Aorta (tissue), 5 donors: ENCODE measurements at places on chromosomes 12 and 14.

GRCh38 chr12:34188974-34189373, 166.7 kb downstream of the ALG10 start:
- H3K27ac ChIP-seq = no peak overlapping the region
- H3K36me3 ChIP-seq = no peaks in the 10 kb centered on the region
- no peaks in the 10 kb centered on the region for H3K4me1 ChIP-seq
- DNase-seq = no peak

GRCh38 chr14:91108941-91109611, 4.8 kb upstream of the DGLUCY start:
- no peaks in the 10 kb centered on the region for H3K27me3 ChIP-seq
- H3K4me3 ChIP-seq = no peak overlapping the region
- H3K36me3 ChIP-seq = no peaks in the 10 kb centered on the region
- no peak overlapping the region for H3K27ac ChIP-seq

DNA sequence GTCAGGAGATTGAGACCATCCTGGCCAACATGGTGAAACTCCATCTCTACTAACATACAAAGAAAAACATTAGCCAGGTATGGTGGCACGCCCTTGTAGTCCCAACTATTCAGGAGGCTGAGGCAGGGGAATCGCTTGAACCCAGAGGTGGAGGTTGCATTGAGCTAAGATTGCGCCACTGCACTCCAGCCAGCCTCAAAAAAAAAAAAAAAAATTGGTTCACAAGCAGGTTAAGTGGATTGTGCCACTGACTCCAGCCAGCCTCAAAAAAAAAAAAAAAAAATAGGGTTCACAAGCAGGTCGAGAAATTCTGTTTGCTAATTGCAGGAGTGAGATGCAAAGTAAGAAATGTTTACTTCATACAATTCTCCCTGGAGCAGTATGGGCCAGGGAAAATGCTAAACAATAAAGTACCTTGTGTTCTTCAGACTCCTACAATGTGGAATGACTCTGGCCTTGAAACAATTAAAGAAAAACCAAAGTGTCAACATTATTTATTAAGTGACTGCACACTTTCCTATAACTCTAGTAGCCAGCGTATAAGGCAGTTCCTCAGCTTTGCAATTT, 6.1 kb downstream of the EDDM3B start:
- no peak overlapping the region for H3K27ac ChIP-seq
- DNase-seq = no peak
- no peak overlapping the region for H3K4me3 ChIP-seq
- no peaks in the 10 kb centered on the region for H3K27me3 ChIP-seq
- H3K36me3 ChIP-seq = no peaks in the 10 kb centered on the region
- H3K4me1 ChIP-seq = no peaks in the 10 kb centered on the region

DNA sequence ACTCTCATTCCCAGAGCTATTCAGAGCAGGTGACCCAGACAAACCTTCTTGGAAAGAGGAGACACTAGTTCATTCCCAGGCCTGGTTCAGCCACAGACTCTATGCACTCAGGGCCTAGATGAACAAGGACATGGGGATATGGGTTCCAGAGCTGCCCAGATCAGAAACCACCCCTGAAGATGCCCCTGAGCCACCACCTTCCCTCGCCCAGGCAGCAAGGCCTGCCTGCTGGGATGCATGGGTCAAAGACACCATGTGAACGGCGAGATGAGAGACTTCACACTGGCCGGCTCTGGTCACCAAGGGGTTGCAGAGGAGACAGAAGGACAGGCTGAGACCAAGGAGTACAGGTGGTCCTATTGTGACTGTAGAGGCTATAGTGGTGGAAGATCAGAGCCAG, 4.1 kb downstream of the SERPINA12 start:
- H3K27me3 ChIP-seq = no peaks in the 10 kb centered on the region
- H3K4me1 ChIP-seq = no peaks in the 10 kb centered on the region
- no peaks in the 10 kb centered on the region for H3K36me3 ChIP-seq
- no peak overlapping the region for H3K4me3 ChIP-seq

DNA sequence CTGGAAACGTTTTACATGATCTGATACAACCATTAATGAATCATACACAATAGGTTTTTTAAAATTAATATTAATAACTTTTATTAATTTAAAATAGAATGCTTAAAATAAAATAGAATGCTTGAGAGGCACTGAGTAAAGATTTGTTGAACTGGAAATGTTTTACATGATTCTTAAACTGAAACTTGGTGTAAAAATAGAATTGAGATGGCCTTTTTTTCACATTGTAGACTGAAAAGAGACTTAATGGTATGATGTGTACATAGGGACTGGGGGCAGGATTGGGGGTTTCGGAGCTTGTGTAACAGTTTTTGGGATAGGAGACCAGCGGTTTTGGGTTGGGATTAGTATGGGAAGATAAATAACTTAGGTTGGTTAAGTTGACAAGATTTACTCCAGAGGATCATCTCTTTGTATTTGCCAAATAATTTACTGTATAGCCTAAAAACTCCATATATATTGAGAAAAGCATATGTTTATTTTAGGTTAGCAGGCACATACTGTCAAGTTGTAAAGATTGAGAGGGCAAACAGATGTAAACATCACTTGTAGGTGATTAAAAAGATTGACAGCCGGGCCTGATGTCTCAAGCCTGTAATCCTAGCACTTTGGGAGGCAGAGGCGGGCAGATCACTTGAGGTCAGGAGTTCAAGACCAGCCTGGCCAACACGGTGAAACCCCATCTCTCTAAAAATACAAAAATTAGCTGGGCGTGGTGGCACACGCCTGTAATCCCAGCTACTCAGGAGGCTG, 2.0 kb upstream of the ZNF410 start:
- no peak overlapping the region for H3K4me3 ChIP-seq
- no peak for DNase-seq
- no peak overlapping the region for H3K27ac ChIP-seq
- H3K36me3 ChIP-seq = no peaks in the 10 kb centered on the region

DNA sequence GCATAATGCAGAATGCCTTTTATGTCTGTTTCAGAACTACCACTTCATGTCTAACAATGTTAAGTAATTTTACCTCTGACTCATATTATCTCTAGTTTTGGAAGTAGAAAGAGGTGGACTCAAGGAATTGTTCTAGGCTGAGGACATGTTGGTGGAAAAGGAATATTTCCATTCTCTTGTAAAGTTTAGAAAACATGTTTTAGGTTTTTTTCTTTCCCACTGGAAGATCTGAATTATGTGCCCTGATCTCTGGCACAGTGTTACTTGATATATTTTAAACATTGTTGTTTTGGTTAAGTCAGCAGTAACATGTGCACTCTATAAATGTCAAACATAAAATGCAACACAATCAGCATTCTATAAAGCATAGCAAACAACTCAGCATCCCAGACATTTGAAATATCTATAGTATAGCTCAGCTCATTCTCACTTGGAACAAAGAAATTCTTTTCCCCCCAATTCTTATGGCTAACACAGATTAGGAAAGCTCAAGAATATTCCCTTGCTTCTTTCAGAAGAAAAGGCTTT, 202.3 kb downstream of the STXBP6 start:
- H3K27me3 ChIP-seq = no peaks in the 10 kb centered on the region
- no peak for DNase-seq
- H3K4me3 ChIP-seq = no peak overlapping the region

DNA sequence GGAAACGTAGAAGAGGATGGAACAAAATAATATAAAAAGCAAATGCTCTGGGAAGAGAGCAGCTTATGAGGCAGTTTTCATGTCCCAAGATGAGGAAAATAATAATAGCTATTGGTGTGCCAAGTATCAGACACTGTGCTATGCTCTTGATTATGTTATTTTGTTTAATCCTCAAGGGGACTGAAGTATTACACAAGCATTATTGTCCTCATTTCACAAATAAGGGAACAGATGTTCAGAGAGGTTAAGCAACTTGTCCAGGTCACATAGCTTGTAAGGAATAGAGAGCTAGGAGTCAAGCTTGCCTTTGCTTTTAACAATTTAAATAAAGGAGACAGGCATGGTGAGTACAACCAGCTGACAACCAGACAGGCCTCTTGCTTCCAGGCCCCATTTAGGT, 26.9 kb upstream of the LTBP2 start:
- H3K4me3 ChIP-seq = no peak overlapping the region
- no peak overlapping the region for H3K27ac ChIP-seq
- H3K27me3 ChIP-seq = no peaks in the 10 kb centered on the region
- H3K4me1 ChIP-seq = peaks cover 3% of the 10 kb centered on the region
- no peaks in the 10 kb centered on the region for H3K36me3 ChIP-seq

GRCh38 chr12:100101000-100101399, 41.7 kb downstream of the BLTP3B start:
- no peak overlapping the region for H3K4me3 ChIP-seq
- no peaks in the 10 kb centered on the region for H3K36me3 ChIP-seq
- H3K27ac ChIP-seq = no peak overlapping the region
- no peaks in the 10 kb centered on the region for H3K4me1 ChIP-seq

- no peak overlapping the region for H3K27ac ChIP-seq
- no peaks in the 10 kb centered on the region for H3K4me1 ChIP-seq
- H3K27me3 ChIP-seq = no peaks in the 10 kb centered on the region
- no peak for DNase-seq
- H3K36me3 ChIP-seq = no peaks in the 10 kb centered on the region
These were observed 37.8 kb upstream of the PTPRQ start for GRCh38 chr12:80406253-80406652.

GRCh38 chr14:34368115-34368970, 93.7 kb downstream of the SPTSSA start:
- H3K4me3 ChIP-seq = no peak overlapping the region
- H3K27me3 ChIP-seq = no peaks in the 10 kb centered on the region
- no peak for DNase-seq
- no peaks in the 10 kb centered on the region for H3K36me3 ChIP-seq
- no peak overlapping the region for H3K27ac ChIP-seq

- H3K4me1 ChIP-seq = no peaks in the 10 kb centered on the region
- H3K4me3 ChIP-seq = no peak overlapping the region
- no peak for DNase-seq
- no peaks in the 10 kb centered on the region for H3K36me3 ChIP-seq
These were observed 224.5 kb upstream of the FOXG1 start for GRCh38 chr14:28542040-28542439.

- DNase-seq = no peak
- no peak overlapping the region for H3K27ac ChIP-seq
- H3K27me3 ChIP-seq = no peaks in the 10 kb centered on the region
These were observed 24.2 kb downstream of the CRACR2A start for GRCh38 chr12:3728686-3729085.

DNA sequence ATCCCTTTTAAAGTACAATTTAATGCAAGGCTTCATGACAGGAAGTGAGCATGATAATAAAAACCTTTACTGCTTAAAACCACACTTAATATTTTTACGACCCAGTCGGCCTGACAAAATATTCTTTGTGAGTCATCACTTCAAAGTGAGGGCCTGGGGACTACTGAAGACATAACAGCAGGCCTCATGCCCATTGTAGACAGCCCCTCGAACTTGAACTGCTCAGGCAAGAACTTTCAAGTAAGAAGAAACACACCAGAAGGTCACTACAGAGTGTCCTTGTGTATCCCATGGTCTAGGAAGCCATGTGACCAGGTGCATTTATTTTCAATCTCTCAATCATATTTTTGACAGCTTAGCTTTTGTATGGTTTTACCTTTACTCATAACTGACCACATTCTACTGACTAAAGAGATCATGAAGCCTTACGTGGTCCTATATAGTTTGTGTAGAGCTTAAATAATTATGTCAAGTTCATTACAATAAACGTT, 61.4 kb upstream of the MANSC4 start:
- H3K27ac ChIP-seq = no peak overlapping the region
- no peak for DNase-seq
- no peaks in the 10 kb centered on the region for H3K36me3 ChIP-seq
- H3K27me3 ChIP-seq = no peaks in the 10 kb centered on the region
- no peak overlapping the region for H3K4me3 ChIP-seq

- H3K36me3 ChIP-seq = peaks cover 3% of the 10 kb centered on the region
- no peaks in the 10 kb centered on the region for H3K27me3 ChIP-seq
- no peak for DNase-seq
- H3K4me1 ChIP-seq = no peaks in the 10 kb centered on the region
- H3K4me3 ChIP-seq = no peak overlapping the region
These were observed 132.5 kb upstream of the FOXN3 start for GRCh38 chr14:89549381-89550125.

DNA sequence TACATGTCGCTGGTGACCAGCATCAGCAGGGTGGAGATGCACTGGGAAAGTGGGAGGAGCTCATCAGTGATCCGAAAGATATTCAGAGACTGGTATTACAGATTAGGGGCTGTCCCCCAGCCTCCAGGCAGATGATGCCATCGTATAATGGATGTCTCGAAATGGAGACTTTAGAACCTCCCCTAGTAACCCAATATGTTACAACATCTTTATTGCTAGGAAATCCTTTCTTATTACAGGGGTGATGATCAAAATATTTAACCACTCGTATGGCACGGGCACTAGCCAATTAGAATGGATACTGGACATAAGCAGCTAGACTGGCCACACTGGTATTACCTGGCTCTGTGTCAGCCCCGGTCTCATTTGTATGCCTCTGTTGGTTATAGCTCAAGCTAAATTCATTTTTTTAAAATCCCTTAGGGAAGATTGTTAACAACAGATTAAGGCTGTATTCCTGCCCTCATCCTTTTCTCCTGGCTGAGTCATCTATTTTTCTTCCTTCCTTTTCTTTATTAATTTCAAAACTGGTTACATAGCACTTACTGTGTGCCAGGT, 10.8 kb upstream of the CEBPE start:
- DNase-seq = no peak
- no peak overlapping the region for H3K4me3 ChIP-seq

DNA sequence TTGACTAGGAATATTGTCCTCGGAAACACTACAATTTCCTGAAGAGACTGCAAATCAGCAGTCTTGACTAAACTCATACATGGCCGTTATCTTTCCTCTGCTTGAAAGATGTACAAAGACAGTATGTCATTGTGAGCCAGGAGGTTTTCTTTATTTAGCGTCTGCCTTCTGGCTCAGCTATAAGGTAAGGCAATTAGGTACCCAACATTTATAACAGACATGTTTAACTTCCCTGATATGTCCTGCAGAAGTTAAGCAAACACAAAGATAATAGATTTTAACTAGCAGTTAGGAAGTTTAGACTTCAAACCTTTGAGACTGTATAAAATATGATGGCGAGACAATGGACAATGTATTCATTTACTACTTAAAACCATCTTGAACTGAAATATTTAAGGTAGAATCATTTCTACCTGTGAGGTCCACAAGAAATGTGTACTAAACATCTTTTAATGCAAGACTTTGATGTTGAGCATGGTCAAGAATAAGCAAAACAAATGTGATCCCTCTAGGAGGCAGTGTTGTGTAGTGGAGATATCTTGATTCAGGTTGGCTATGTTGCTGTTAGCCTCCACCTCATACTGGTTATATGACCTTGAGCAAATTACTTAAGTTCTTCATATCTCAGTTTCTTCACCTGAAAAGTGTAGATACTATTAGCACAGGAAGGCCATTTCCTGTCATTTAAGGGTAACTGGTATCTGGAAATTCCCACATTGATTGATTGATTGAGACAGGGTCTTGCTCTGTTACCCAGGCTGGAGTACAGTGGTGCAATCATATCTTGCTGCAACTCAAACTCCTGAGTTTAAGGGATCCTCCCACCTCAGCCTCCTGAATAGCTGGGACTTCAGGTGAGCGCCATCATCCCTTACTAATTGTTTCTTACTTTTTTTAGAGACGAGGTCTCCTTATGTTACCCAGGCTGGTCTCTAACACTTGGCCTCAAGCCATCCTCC, 96.3 kb upstream of the EEA1 start:
- no peaks in the 10 kb centered on the region for H3K27me3 ChIP-seq
- no peaks in the 10 kb centered on the region for H3K36me3 ChIP-seq
- H3K4me1 ChIP-seq = no peaks in the 10 kb centered on the region
- no peak overlapping the region for H3K27ac ChIP-seq
- H3K4me3 ChIP-seq = no peak overlapping the region
- DNase-seq = no peak

- no peaks in the 10 kb centered on the region for H3K4me1 ChIP-seq
- H3K36me3 ChIP-seq = no peaks in the 10 kb centered on the region
- H3K4me3 ChIP-seq = no peak overlapping the region
- H3K27me3 ChIP-seq = no peaks in the 10 kb centered on the region
- H3K27ac ChIP-seq = no peak overlapping the region
These were observed 192.3 kb downstream of the BCAT1 start for GRCh38 chr12:24756479-24757024.
